ENCODE measurements at places on chromosomes 12 and 14.
A peak's percentile ranks its signal among the peaks of the same experiment; 100 is the strongest.

DNA sequence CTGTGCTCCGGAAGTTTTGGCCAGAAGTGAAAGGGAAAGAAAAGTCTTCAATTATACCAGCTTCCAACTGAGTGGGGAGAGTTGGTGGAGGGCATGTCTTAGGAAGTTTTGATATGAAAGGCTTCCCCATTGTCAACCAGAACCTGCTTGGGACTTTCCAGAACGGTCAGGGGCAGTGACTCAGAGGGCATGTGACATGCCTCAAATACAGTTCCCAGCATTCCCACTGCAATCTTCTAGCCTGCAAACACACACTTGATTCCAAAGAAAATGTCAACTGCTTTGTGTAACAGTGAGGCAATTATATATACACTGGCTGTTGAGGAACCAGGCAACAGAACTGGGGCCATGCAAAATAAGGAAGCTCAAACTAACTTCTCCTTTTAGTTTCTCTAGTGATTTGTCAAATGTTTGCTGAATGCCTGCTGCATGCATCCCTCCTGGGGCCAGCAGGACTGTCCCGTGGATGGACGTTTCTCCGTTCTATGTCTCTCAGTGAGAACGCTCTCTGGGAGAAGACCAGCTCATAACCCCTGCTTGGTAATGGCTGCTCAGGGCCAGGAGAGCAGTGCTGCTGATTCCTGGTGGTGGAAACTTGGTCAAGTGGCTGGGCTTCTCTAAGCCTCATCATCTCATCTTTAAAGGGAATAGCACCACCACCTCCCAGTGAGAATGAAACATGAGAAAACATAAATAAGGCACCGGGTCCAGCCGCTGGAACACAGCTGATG lies 18.3 kb downstream of the SLC25A47 start:
- DNase-seq, result peak; percentile 27

GRCh38 chr12:80299219-80299618 lies 144.8 kb upstream of the PTPRQ start:
- no peak for DNase-seq

GRCh38 chr14:66624336-66624937 lies 116.5 kb downstream of the GPHN start:
- peak; percentile 70 for DNase-seq

- DNase-seq, result no peak
Measured at GRCh38 chr12:2690348-2691005, 104.3 kb upstream of the FKBP4 start.

- peak; percentile 68 for DNase-seq
Measured at GRCh38 chr14:23539248-23540140, 12.1 kb downstream of the ZFHX2 start.

DNA sequence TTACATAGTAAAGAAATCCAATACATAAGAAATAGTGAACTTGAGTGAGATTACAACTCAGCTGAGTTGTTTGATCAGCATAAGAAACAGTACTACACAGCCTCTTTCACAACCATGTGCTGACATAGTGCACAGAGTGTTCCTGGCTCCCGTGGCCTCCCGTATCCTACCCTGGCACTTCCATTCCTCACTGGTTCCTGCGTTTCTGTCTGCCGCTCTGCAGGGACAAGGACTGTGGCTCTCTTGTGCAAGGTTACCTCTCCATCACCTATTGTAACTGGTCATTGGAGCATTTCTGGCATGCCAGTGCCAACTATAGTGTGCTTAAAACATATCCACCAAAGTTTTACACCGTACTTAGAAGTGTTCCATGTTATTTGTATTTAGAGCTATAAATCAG lies 46.3 kb upstream of the PCED1B start:
- DNase-seq, result no peak

GRCh38 chr14:90577661-90578282 lies 180.9 kb downstream of the CALM1 start:
- no peak for DNase-seq

- DNase-seq, result no peak
Measured at GRCh38 chr12:46554460-46554859, 181.9 kb upstream of the SLC38A2 start.

- peak; percentile 70 for DNase-seq
Measured at GRCh38 chr12:100826323-100826722, 31.7 kb downstream of the ANO4 start.

DNA sequence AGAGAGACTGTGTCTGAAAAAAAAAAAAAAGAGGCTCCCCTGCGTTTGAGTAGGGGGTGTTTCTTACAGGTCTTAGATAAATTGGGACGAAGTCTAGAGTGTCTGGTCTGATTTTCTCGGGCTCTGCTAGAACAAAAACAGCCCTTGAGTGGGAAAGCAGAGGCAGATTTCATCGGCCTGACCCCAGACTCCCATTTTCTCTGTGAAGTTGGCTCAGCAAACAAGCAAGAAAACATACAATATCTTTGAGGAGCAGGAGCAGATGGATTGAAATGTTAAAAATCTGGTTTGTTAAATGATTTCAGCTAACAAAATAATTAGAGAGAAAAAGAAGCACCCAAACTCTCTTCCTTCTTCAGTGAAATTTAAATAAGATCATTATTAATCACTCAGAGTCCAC lies 44.1 kb downstream of the DERA start:
- no peak for DNase-seq

- no peak for DNase-seq
Measured at GRCh38 chr12:132248453-132249167, 80.8 kb downstream of the GALNT9 start.

DNA sequence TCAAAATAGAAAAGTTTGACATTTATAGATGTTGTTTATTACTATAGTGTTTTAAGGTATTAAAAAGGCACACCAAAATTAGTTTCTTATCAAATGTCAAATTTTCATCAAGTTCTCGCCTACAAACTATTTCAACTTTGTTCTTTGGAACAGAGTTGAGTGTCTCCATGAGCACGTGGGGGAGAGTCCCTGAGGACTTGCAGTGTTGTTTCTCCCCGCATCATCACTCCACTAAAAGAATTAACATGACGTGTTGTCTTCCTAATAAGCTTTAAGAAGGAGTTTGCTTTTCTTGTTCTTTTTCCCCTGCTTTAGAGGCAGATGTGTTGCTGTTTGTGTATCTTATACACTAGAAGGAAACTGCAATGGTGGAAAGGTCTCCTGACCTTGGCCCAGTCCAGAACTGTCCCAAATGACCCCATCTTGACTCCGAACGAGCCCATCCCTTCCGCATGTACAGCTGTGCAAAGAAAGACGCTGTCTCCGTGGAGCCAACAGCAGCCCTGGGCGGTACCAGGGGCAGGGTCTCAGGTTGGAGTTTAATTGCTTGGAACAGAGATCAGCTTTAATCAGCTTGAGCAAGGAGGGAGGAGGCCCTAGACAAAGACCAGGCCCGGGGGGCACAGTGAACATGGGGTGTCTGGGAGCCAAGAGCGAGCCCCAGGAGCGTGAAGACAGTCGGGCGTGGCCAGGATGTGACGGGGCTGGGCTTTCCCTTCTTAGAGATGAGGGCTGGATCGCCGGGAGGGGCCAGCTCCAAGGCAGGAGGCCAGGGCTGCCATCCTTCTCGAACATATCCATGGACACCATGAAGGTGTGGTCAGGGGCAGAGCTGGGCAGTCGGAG lies 215.4 kb upstream of the RTL1 start:
- DNase-seq, result peak; percentile 70

DNA sequence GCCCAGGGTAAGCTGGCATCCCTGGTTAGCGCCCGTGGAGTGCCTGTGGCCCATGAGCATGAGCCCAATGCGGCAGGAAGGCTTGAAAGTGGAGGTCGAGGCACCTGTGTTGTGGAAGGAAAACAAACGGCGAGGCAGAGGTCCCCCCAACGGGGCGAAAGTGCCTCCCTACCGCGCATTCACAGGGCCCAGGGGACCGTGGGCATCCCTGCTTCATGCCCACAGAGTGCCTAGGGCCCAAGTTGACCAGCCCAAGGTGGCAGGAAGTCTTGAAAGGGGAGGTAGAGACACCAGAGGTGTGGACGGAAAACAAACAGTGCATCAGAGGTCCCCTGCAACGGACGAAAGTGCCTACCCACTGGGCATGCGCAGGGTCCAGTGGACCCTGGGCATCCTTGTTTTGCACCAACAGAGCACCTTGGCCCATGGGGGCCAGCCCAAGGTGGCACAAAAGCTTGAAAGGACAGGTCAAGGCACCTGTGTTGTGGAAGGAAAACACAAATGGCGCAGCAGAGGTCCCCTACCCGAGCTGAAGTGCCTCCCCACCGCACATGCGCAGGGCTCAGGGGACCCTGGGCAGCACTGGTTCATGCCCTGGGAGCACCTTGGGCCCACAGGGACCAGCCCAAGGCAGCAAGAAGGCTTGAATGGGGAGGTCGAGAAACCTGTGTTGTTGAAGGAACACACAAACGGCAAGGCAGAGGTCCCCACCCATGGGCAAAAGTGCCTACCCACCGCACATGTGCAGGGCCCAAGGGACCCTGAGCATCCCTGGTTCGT lies 377.5 kb downstream of the ALG10 start:
- DNase-seq, result no peak

- no peak for DNase-seq
Measured at GRCh38 chr12:16611146-16611545, 5.2 kb upstream of the LMO3 start.

DNA sequence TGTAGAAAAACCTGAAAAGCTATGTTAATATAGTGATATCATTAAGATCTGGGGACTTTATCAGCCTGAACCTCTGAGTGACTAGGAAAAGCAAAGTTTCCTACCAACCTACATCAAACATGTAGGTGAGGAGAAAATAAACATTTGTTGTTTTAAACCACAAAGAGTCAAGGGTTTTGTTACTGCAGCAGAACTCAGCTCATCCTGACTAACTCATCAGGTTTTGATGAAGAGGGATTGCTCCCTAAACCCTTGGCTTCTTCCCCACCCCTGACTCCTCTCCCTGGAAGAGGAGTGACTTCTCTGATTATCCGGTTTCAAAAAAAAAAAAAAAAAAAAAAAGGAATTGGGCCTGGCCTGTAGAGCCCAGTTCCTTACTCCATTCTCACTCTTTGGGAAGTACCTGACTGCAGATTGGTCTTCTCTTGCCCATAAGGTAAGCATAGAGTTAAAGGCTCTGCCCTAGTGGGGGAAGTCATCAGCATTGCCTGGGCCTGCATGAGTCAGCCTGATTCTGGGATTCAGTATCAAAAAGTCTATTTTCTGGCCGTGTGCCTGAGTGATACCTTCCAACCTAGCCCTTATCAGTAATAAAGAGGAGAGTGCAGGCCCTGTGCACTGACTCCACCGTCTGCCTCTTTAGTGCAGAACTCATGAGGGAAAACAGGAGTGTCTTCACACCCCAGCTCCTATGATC lies 16.9 kb downstream of the BDKRB1 start:
- no peak for DNase-seq

GRCh38 chr12:81010641-81011040 lies 67.2 kb upstream of the ACSS3 start:
- peak; percentile 74 for DNase-seq

- DNase-seq, result no peak
Measured at GRCh38 chr12:6778217-6778573, 5.9 kb downstream of the LAG3 start.

- DNase-seq, result no peak
Measured at GRCh38 chr14:105529319-105529568, 2.9 kb downstream of the TMEM121 start.

DNA sequence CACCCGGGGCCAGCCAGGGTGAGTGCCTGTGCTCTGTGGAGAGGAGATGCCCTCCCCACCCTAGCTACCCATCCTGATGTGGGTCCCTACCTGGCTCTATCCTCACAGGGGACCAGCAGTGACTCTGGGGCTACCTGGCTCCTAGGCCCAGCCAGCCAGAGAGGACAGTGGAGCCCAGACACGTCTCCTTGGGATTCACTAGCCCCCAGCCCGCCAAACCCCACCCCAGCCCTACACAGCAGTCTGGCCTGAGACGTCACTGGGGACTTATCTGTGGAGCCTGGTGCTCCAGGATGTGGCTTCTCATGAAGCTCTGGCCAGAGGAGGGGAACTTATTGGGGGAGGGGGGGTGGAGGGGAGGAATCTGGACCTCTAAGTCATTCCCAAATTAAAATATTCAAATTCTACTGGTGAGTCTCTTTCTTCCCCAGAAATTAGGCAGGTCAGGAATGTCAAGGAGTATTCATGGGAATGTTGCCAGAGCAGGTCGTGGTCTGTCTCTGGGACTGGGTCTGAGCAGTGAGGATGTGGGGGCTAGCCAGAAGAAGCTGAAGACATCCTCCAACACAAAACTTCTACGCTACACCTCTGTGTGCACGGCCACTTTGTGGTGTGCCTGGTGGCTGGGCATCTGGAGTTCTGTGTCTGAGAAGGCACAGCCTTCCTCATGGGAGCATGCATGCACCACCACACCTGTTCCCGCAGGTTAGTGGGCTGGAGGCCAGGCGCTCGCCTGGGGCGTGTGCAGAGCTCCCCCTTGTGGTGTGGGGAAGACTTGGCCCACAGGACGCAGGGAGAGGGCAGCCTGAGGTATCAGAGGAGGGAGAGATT lies 2.7 kb downstream of the CMTM5 start:
- peak; percentile 66 for DNase-seq

GRCh38 chr14:22552827-22553076 lies 36.3 kb downstream of the DAD1 start:
- DNase-seq, result no peak

DNA sequence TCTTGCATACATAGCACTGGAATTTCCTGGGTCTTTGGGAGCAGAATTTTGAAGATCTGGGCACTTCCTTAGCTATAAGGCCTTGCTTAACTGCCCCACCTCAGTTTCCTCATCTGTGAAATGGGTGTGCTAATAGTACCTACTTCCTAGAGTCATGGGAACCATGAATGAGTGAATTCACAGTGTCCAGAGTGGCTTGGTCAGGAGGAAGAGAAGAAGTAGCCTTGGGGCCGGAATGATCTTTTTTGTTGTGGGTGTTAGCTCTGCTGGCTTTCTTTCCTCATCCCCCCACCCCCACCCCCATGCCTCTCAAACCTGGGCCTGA lies 2.4 kb downstream of the SH2B3 start:
- no peak for DNase-seq

DNA sequence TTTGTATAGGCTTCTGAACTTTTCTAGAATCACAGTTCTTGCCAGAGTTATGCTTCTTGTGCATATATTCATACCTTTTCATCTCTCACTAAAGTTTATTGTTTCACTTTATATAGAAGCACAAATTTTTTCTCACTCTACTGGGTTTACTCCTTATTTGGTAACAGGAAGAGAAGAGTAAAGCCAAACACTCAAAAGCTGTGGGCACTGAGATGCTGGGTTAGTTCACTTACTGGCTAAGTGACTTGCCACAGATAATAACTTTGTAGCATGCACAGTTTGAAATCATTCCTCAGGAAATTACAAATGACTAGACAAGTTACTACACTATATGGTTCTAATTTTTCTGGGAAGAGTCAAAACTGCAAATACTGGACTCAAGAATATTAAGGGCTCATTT lies 7.8 kb downstream of the HIGD1C start:
- DNase-seq, result no peak

DNA sequence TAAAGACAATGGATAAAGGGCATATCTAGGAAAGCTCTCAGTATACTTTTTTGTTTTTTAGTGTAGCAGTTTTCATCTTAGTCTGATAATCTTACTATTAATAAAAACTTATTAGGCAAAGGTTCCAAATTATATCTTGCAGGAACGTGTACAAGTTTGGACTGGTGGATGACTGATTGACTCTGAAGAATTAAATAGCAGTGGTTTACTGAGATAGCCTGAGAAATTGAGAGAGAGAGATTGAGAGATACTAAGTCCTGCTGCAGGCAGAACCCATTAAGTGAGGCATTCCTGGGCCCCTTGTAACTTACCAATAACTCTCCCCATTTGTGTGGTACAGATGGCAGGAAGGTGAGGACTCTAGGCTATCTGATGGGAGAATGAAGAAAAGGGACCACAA lies 80.2 kb upstream of the SLC38A2 start:
- no peak for DNase-seq

Measured in tongue (tissue), 3 donors.